ENCODE measurements at places on chromosomes 11 and 22.

GRCh38 chr22:48959496-48959895, 868.2 kb downstream of the BRD1 start:
- DNase-seq, result no peak

- DNase-seq, result no peak
Observed at GRCh38 chr11:75031224-75031753, 42.6 kb downstream of the NEU3 start.

GRCh38 chr11:14259186-14259784, 99.7 kb downstream of the RRAS2 start:
- no peak for DNase-seq

- DNase-seq, result no peak
Observed at GRCh38 chr22:37996079-37996478, 11.7 kb upstream of the SOX10 start.

GRCh38 chr11:42972741-42973140, 339.1 kb upstream of the API5 start:
- no peak for DNase-seq

All from activated T-helper 1 cell treated with Interleukin-2 at 50 U/mL for 16 hours (primary cell).